ENCODE measurements at places on chromosomes 1 and 21.

DNA sequence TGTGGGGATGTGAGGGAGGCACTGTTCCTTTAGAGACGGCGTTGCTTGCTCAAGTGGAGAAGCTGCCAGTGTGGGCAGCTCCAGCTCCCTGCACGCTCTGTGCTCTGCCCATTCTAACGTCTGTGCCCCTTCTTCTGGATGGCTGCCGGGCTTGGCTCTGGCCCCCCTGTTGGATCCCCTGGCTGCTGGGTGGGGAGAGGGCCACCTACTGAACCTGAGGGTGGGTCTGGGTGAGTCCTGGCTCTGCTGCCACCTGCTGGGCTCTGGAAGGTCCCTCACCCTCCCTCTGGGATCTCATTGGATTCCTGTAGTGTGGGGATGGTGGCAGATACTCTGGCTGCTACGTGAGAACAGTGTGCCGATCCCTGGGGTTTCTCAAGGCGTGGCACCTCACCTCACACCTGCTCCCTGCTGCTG is 5.0 kb downstream of the PFKL start:
- H3K4me3 ChIP-seq: no peak overlapping the region
- H3K27me3 ChIP-seq: no peaks in the 10 kb centered on the region
- H3K36me3 ChIP-seq: no peaks in the 10 kb centered on the region
- peaks cover 15% of the 10 kb centered on the region for H3K4me1 ChIP-seq

DNA sequence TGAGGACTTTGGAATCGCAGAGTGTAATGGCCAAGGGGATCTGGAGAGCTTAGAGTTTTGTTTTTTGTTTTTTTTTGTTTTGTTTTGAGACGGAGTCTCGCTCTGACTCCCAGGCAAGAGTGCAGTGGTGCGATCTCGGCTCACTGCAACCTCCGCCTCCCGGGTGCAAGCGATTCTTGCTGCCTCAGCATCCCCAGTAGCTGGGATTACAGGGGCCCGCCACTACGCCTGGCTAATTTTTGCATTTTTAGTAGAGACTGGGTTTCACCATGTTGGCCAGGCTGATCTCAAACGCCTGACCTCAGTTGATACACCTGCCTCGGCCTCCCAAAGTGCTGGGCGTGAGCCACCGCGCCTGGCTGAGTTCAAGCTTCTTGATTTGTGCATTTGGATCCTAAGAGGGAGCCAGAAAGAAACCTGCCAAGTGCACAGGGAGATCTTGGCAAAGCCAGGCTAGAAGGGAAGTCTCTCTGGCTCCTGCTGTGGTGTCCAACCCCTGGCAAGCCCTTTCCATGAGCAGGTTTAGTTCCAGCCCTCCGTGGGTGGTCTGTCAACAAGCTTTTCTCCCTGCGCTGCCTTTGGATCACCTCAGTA is 852 bp downstream of the FAAH start:
- no peak for DNase-seq
- peak overlapping the region; percentile 33 for H3K4me3 ChIP-seq
- H3K27ac ChIP-seq: no peak overlapping the region
- H3K27me3 ChIP-seq: no peaks in the 10 kb centered on the region
- H3K36me3 ChIP-seq: no peaks in the 10 kb centered on the region

- H3K36me3 ChIP-seq: no peaks in the 10 kb centered on the region
- no peak for DNase-seq
- H3K4me1 ChIP-seq: no peaks in the 10 kb centered on the region
- H3K4me3 ChIP-seq: no peak overlapping the region
- H3K27me3 ChIP-seq: peaks cover 3% of the 10 kb centered on the region
Observed at GRCh38 chr21:41684381-41685245, 82.2 kb downstream of the RIPK4 start.

GRCh38 chr21:42171091-42172053 is 47.6 kb upstream of the ABCG1 start:
- DNase-seq: peak; percentile 51
- no peak overlapping the region for H3K4me3 ChIP-seq
- H3K4me1 ChIP-seq: no peaks in the 10 kb centered on the region
- H3K27me3 ChIP-seq: no peaks in the 10 kb centered on the region

GRCh38 chr1:9161342-9161741 is 32.4 kb upstream of the GPR157 start:
- H3K4me3 ChIP-seq: no peak overlapping the region
- no peaks in the 10 kb centered on the region for H3K36me3 ChIP-seq
- DNase-seq: no peak
- H3K27ac ChIP-seq: peak overlapping the region; percentile 15
- H3K4me1 ChIP-seq: peaks cover 30% of the 10 kb centered on the region
